Endodermal cell (in vitro differentiated cells): ENCODE measurements at places on chromosomes 16 and 17. TPM values are rescaled to one million over a fixed set of nuclear protein-coding genes. Genes with fewer than 3 reads are reported as not detected.

FBXO39 gene
- total RNA-seq = 0.16 and 0.18 TPM in 2 replicates

CCDC144A gene
- total RNA-seq = 0.38 and 0.81 TPM in 2 replicates

DNA sequence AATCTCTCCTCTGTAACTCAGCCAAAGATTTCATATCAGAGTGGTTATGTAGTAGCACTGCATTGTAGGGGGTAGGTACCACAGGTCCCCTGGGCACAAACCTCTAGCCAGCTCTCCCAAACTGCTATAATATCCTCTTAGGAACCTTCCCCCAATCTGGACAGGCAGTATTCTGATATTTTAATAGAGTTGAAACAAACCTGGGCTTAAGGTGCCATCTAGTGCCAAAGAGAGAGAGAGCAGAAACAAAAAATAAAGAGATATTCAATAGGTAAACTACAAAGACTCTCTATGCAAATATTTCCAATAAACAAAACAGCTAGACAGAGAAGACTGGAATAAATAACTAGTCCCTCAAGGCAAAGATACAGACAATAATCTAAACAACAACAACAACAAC is 1070.0 kb downstream of the CDH11 start:
- DNase-seq = peak; percentile 43

- DNase-seq = peak; percentile 47
Observed at GRCh38 chr16:77499373-77500285, 64.8 kb upstream of the ADAMTS18 start.

KRTAP3-2 gene
- not detected in 3 replicates for total RNA-seq

- no peak for DNase-seq
Observed at GRCh38 chr16:29226782-29227181, 179.7 kb downstream of the NPIPB11 start.

MYL11 gene
- total RNA-seq = 1.1 TPM in 1 of 3 replicates, not detected in the others

DNA sequence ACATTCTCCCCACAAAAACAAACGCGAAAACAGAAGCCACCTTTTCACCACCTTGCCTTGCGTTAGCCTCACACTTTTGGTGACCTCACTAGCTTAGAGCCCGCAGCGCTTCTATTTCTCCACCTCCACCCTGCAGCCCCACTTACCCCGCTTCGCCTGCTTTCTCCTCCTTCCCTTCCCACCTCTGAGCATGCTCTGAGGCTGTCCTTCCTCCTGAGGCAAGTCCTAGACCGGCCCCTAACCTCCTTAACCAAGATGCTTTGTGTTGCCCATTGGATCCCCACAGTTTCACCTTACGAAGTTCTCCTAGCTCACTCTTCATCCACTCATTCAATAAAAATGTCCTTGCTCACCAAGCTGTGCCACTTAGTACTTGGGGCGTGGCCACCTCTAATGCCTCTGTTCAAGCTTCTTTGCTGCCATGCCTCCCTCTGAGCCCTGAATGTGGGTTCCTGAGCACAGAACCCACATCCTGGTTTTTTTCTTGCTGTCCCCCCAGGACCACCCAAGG is 1.3 kb downstream of the GNGT2 start:
- DNase-seq = no peak

MT1H gene
- total RNA-seq = 1.6 and 2.2 TPM in 2 replicates

DNA sequence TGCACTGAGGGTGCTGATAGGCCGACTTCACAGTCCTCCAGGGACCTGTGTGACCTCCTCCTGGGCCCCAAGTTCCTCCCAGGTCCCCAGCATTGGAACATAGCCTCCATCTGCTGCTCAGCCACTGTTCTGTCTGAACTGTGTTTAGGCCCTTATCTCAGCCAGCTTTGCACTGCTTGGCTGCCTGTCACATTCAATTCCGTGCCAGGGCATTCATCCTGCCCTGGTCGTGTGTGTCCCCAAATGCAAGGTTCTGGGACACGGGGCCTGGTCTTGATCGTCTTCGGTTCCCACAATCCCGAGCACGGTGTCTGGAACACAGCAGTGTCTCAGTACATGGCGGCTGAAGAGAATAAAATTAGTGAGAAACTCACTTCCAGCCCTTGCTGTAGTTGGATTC is 69.9 kb upstream of the NFAT5 start:
- no peak for DNase-seq

- no peak for DNase-seq
Observed at GRCh38 chr17:28282596-28282995, 36.4 kb upstream of the TMEM97 start.

DNA sequence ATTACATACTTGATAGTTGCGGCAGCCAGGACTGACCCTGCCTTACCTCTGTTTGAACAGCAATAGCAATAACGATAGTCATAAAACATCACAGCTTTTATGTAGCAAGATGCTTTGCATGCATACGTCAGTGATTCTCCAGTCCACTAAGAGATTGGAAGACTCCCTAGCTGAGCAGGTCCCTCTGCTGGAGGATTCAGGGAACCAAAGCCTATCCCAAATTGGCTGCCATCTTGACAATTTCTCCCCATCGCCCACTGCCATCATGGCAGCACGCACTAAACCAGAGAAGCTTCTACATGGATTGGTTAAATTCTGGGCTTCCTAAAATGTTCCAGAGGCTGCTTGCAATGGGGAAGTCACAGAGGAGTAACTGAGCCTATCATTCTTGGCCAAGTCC is 360.6 kb upstream of the XYLT1 start:
- peak; percentile 62 for DNase-seq

NPIPA8 gene
- 0.99 to 1.4 TPM (median 1.1 TPM) in 3 replicates for total RNA-seq

MAPT gene
- total RNA-seq = 0.69 to 2.2 TPM (median 1.5 TPM) in 3 replicates

GLOD4 gene
- total RNA-seq = 65.0 to 95.1 TPM (median 84.6 TPM) in 3 replicates

GRCh38 chr17:10292057-10292937 is 80.5 kb downstream of the MYH13 start:
- peak; percentile 53 for DNase-seq

GRCh38 chr16:30663038-30663437 is 4.8 kb downstream of the FBRS start:
- no peak for DNase-seq

DNA sequence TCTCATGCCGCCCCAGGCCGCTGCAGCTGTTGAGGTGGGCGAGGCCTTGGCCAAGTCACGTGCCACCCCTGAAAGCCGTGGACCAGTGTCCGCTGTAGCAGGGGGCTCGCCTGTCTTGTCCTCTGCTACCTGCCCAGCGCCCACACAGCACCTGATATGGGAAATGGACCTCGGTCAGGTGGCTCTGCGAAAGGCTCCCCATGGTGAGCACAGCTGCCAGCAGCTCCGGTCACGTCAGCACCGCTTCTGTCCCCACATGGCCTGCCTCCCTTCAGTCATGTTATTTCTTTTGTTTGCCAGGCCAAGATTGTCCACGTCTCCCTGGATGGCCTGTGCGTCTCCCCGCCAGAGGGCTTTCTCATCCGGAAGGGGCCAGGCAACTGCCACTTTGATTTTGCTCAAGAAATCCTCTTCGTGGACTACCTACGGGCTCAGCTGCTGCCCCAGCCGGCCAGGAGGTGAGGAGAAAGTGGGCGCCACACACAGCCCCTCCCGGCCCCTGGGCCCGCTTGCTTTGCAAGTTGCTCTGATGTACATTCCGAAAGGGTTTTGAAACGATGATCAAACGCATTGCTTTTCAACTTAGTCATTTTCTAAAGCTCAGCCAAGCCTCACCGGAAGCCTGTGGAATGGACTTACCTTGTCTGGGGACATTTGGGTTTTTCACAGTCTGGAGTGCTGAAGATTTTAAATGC is 219.8 kb downstream of the KATNIP start:
- DNase-seq = no peak

HS3ST4 gene
- 2.7 to 5.0 TPM (median 4.6 TPM) in 3 replicates for total RNA-seq

GRCh38 chr17:4073983-4074830 is 68.6 kb downstream of the ZZEF1 start:
- DNase-seq = no peak

AANAT gene
- total RNA-seq = not detected in 2 replicates

SLC6A2 gene
- total RNA-seq = 1.1 and 1.2 TPM in 2 replicates

DNA sequence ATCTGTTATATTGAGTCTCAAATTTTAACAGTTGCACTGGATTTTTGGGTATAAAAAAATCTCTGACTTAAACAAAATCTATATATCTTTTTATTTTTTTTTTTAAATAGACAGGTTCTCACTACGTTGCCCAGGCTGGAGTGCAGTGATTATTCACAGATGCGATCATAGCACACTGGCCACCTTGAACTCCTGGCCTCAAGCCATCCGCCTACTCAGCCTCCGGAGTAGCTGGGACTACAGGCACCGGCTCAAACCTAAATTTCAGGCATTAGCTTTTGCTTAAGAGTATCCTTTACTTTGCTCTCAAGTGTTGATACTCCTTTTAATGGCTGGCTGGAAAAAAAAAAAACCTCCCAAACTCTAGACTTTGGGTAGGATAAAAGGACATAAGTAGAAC is 61.6 kb downstream of the RPGRIP1L start:
- DNase-seq = no peak

CNTNAP4 gene
- total RNA-seq = 0.24 and 0.41 TPM in 2 replicates

LYRM1 gene
- total RNA-seq = 10.8 to 17.1 TPM (median 16.8 TPM) in 3 replicates

GRCh38 chr17:28369684-28370034 is 448 bp downstream of the VTN start:
- no peak for DNase-seq

PRR35 gene
- 0.27 to 0.29 TPM in 2 of 3 replicates, not detected in the other for total RNA-seq

DNA sequence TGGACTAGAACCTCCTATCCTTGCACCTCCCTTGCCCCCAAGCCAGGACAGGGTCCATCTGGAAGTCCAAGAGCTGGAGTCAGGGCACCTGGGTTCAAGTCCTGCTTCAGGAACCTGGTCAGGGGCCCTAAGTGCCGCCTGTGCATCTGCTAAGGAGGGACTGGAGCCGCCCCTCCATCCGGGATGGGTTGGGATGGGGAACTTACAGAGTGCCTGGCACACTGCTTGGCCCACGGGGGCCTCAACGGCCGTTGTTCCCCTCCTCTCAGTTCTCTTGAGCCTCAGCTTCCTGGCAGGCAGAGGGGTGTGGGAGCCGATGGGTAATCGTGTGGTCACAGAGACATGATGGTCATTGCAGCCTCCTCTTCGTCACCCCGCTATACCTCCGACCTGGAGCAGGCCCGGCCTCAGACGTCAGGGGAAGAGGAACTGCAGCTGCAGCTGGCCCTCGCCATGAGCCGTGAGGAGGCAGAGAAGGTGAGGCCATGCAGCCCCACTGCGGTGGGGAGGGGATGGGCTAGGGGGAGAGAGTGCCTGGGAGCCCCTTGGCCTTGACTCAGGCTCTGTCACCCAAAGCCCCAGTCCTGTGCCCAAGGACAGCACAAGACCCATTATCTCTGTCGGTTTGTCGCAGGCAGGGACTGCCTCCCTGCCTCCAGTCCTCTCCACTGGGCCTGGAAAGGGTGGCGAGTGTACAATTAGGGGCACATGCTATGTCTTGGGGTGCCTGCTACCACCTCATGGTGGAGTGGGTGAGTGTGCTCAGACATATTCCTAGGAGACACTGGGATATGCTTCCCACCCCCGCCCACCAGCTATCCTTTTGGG is 5.4 kb downstream of the EPN3 start:
- DNase-seq = no peak

- peak; percentile 66 for DNase-seq
Observed at GRCh38 chr16:11494029-11494428, 92.7 kb downstream of the LITAF start.

- no peak for DNase-seq
Observed at GRCh38 chr17:1232786-1233185, 37.5 kb upstream of the BHLHA9 start.

CDH5 gene
- 0.18 TPM in 2 replicates for total RNA-seq

DNA sequence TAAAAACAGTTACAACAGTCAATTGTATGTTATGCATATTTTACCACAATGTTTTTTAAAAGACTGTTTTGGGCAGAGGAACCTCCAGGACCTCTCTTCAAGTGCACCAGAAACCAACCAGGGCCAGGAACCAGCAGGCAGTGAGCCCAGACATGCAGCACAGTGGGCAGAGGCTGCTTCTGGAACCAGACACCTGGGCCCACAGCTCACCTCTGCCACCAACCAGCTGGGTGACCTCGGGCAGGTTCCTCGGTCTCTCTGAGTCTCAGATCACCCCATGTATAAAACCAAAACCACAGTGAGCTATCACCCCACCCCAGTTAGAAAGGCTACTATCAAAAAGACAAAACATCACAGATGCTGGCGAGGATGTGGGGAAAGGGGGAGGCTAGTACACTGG is 161.0 kb downstream of the C16orf95 start:
- DNase-seq = no peak

- no peak for DNase-seq
Observed at GRCh38 chr17:38357486-38358123, 6.0 kb downstream of the SOCS7 start.

GRCh38 chr17:63436523-63437110 is 9.5 kb downstream of the CYB561 start:
- peak; percentile 83 for DNase-seq

GRCh38 chr16:81514041-81514559 is 69.5 kb downstream of the CMIP start:
- no peak for DNase-seq

CD300LB gene
- total RNA-seq = not detected in 2 replicates

DNA sequence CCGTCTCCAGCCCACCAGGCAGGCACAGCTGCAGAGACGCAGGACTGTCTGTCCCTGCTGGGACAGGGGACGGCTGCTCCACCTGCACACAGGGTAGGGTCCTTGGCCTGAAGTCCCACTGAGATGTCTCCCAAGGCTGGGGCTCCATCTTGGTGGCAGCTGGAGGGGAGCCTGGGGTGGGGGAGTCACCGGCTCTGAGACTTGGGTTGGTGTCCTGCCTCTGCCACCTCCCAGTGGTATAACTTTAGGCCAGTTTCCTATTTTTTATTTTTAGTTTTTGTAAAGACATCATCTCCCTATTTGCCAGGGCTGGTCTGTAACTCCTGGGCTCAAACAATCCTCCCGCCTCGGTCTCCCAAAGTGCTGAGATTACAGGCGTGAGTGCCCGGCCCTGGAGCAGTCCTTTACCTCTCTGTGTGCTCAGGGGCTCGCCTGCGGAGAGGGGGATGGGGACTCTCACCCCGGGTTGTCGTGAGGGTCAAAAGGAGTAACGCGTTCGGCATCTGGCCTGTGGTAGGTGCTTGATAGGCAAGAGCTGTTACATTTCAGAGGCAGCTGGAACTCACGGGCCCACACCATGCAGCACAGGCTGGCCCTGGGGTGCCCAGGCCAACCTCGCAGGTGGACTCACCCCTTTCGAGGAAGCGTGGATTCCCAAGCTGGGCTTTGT is 46.6 kb upstream of the DOC2B start:
- DNase-seq = no peak

GRCh38 chr17:5413682-5414081 is 5.8 kb downstream of the NUP88 start:
- no peak for DNase-seq

CD300E gene
- 1.3 and 1.5 TPM in 2 replicates for total RNA-seq

CCL4 gene
- total RNA-seq = not detected in 3 replicates

GRCh38 chr17:68441070-68441770 is 16.1 kb downstream of the WIPI1 start:
- no peak for DNase-seq
